ENCODE measurements at places on chromosomes 11 and 22.
A peak's percentile ranks its signal among the peaks of the same experiment; 100 is the strongest.

GRCh38 chr11:78192911-78193351, 4.2 kb downstream of the USP35 start:
- no peak for DNase-seq

- no peak for DNase-seq
These were observed 10.3 kb downstream of the SYT13 start for GRCh38 chr11:45275828-45276227.

DNA sequence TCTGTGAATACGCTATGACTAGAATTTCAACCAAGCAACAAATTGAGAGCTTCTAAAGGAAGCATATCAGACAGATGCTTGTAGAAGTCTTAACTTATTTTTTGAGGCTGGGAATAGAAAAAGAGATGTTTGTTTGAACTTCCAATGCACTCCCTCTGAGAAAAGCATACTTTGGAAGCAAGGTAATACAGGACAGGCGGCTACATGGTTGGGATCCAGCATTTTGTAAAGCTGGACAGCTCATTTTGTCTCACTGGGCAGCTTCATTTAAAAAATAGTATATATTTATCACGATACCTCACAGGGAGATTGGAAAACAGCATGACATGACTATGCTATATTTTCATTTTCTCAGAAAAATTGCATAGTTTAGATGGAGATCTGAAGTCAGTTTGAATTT, 821.3 kb upstream of the API5 start:
- DNase-seq = no peak

DNA sequence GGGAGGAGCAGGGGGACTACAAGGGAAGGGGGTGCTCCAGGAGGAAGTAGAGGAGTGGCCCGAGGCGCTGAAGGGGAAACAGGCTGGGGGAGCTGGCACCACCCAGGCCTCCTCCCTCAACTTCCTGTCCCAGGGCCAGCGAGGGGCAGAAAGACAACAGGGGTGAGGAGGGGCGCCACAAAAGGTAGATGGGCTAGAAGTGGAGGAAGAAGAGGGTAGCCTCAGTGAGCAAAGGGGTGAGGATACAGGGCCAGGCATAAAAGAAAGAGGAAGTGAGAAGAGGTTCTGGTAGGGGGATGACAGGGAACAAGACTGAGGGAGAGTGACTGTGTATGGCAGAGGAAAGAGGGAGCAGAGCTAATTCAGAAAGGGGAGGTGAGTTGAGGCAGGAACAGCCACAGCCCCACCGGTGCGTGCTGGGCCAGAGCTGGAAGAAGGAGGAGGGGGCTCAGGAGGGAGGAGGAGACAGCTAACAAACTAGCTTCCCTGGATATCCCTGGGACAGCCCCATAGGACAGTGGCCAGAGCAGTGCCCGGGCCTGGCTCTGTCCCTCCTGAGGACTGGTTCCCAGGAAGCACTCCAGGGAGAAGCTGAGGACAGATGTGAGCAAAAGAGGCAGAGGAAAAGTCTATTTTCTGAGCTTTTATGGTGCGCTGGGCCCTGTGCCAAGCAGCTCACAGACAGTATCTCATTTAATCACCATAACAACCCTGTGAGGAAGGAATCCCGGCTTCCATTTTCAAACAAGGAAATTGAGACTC, 8.5 kb downstream of the DCHS1 start:
- no peak for DNase-seq

DNA sequence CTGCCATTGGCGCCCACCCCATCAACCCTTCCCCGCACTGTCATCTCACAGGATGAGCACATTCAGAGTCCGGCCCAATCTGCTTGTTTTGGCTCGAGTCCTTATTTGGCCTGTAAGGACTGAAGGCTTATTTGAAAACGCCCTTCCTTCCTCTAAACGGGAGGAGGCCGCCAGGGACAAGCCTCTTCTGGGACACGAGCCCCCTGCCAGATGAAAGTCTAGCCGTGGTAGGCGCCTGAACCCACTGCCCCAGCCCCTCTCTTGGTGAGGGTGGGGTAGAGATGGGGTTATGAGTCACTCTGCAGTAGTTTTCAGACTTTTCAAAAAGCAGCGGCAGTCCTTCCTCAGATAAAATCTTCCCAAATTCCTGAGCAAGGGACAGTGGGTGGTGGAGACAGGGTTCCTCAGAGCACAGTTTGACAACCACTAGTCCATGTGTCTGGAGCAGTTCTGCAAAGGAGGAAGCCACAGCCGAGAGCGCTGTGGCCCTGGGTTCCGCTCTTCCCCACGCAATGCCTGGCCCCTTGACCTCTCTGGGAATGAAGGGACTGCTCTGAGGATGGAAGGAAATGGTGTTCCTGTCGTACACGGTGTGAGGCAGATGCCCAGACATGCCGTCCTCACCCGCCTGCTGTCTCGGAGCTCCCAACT, 57.0 kb downstream of the MYH9 start:
- peak; percentile 74 for DNase-seq

GRCh38 chr11:65491163-65491465, 7.7 kb upstream of the MALAT1 start:
- no peak for DNase-seq

- DNase-seq = no peak
These were observed 135.0 kb upstream of the NECTIN1 start for GRCh38 chr11:119863851-119864601.

DNA sequence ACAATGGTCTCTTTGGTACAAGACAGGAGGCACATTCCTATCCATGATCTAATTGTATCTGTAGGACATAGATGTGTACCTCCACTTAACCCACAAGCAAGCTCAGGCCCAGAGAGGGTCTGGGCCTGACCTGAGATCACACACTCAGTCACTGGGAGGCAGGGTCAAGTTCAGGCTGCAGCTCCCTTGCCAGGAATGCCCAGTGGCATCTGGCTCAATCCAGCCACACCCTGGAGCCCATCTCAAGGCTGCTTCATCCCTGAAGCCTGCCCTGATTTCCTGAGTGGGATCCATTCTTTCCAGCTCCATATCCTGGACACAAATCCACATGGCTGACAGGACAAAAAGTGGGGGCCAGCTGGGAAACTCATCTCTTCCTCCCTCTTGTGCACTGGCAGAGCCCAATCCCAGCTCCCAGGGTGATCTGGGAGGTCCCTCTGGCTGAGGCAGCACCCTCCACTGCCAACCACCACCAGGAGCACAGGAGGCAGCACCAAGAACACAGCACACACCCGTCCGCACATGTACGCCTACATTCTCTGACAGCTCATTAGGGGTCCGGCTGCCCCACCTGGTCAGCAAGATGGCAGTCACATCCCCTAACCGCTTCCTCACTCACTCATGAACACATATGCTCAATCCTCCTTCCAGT, 39.2 kb upstream of the KLHL35 start:
- DNase-seq = no peak

DNA sequence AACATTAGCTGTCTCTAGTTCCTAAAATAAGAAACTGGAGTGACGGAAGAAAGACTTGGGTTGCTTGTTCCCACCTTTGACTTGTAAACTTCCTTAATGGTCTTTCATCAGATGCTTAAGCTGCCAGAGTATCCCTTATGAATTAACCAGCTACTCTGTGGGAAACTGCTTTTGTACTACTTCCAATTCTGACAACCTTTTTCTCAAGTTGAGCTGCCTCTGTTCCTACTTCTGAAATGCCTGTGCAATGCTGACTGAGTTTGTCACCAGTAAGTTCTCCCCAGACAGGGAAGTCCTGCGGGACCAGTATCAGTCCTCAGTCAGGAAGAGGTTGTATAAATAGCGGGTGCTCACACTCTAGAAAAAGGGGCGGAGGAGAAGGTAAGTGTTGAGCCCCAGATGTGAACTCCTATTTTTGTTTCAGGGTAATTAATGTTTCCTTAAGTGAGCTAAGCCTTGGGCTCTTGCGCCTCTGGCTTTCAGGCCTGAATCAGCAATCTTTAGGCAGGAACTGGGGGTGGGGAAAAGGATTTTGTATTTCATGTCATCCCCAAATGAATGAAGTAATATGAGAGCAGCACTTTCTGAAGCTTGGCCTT, 67.2 kb downstream of the CECR2 start:
- no peak for DNase-seq

- DNase-seq = no peak
These were observed 265.1 kb downstream of the NELL1 start for GRCh38 chr11:20934516-20934915.

DNA sequence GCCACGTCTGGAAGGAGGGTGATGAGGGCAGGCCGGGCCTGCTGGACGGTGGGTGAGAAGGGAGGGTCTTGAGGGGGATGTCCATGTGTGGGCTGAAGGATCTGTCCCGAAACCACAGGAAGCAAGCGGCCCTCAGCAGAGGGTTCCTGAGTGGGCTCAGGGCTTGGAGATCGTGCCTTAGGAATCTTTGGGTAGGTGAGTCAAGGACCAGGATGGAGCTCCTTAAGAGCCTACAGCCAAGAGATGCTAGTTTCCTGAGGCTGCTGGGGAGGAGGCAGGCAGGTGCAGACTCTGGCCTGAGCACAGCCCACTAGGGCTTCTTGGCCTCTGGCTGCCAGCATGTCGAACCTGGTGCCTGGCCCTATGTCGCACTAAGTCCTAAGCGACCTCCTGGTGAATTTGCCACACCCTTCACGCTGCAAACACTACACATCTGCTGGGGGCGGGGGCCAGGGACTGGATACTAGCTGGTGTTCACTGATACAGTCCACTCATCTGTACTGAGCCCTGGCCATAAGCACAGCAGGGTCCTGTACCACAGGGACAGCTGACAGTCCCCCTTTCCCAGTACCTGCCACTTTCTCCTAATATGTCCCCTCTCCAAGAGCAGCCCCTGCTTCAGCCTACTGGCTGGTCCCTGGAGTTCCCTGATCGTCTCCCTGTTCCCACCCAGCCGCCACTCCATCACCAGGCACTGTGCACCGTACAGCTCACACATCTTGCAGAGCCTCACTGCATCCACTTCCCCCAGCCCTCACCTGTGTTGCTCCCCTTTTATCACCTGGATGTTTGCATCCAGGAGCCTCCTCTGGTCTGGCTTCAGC, 19.5 kb downstream of the GNAZ start:
- DNase-seq = no peak

DNA sequence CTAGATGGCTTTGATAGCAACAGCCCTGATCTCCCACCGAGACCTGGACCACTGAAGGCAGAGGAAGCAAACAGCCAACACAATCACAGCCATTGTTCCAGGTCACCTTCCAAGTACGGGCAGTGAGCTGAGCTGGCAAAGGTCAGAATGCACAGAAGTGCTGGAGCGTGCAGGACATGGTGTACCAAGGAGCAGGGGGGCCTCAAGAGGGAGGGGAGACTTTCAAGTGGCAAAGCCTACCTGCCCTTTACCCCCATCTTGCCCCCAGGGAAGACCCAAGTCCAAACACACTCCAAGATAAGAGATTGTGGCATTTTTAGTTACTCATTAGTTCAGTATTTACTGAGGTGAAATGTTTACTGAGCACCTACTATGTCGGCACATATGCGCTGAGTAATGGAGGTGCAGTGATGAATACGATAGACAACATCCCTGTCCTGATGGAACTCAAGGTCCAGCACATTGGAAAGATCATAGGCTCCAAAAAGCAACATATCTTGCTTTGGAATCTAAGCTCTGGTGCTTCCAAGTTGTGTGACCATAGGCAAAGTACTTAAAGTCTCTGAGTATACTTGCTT, 26.0 kb upstream of the TTC12 start:
- no peak for DNase-seq

GRCh38 chr22:25881210-25881755, 139.3 kb downstream of the MYO18B start:
- no peak for DNase-seq

DNA sequence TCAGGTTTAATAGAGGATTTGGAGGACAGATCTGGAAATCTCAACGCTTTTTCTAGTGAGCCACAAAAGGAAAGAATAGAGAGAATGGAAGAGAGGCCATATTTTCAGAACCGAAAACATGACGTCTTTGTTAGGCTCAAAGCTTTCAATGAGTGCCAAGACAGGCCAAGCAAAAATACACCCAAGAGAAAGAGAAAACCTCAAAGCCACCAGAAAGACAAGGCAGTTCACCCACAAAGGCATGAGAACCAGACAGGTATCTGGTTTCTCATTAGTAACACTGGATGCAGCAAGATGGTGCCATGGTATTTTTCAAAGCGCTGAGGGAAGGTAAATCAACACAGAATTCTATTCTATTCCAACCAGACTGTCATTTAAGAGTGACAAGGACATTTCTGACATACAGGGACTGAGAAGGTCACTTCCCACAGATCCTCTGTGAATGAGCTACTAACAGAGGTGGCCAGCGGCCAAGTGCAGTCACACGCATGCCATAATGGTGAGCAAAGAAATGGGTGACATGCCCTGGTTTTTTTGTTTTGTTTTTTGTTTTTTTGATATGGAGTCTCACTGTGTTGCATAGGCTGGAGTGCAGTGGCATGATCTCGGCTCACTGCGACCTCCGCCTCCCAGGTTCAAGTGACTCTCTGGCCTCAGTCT, 41.9 kb downstream of the TOLLIP start:
- no peak for DNase-seq

DNA sequence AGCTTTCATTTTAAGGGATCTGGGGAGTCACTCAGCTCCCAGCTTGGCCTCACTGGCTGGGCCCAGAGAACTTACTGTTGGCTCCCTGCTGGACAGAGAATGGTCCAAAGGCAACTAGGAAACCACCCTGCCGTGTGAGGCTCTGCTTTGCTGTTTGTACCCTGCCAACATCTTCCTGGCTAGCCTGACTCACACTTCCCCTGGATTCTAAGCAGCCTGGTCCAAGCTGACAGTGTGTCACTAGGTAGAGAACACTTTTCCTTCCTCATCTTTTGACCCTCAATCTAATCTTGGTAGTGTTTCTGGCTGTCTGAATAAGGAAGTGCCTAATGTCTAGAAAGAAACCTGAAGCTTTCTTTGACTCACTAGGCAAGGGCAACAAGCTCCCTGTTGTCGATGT, 76.7 kb downstream of the FAR1 start:
- DNase-seq = no peak

- no peak for DNase-seq
These were observed 20.3 kb downstream of the IFITM10 start for GRCh38 chr11:1730059-1730629.

- DNase-seq = peak; percentile 30
These were observed 11.5 kb downstream of the RTL6 start for GRCh38 chr22:44486538-44486937.

DNA sequence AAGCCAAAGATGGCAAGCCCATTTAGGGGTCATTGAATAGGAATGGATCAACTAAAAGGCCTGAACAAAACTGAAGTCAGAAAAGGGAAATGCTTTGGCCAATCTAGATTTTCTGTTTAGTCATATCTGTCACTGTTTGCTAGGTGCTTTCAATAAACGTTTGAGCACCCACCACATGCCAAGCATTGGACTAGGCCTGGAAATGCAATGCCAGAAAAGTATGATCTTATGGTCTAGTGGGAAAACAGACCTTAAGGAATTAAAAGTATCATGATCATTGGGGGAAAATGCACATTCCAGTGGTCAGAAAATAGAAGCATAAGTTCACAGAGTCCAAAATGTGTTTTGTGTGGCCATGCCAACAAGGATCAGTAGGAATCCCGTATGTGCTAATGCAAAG, 76.8 kb upstream of the BIRC3 start:
- no peak for DNase-seq

- peak; percentile 4 for DNase-seq
These were observed 13.7 kb upstream of the GNB1L start for GRCh38 chr22:19868333-19868732.

DNA sequence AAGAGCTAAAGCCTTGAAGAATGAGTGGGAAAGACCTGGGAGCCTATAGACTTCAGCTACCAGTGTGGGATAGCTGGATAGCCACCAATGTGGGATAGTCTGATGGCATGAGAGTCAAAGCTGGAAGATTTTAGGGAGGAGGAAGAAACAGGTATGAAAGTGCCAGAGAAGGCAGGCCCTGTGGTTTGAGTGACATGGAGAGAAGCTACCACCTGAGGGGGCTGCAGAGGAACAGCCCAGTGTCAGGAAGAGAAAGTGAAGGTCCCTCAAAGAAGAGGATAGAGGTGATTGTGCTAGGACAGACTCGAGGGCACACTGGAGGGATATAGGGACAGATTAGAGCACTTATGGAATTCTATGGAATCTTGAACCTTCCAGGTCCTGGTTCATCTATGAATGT, 23.1 kb upstream of the PAX6 start:
- DNase-seq = peak; percentile 24
